ENCODE measurements at places on chromosomes 2 and 18. TPM values are rescaled to one million over a fixed set of nuclear protein-coding genes. Genes with fewer than 3 reads are reported as not detected.

DNA sequence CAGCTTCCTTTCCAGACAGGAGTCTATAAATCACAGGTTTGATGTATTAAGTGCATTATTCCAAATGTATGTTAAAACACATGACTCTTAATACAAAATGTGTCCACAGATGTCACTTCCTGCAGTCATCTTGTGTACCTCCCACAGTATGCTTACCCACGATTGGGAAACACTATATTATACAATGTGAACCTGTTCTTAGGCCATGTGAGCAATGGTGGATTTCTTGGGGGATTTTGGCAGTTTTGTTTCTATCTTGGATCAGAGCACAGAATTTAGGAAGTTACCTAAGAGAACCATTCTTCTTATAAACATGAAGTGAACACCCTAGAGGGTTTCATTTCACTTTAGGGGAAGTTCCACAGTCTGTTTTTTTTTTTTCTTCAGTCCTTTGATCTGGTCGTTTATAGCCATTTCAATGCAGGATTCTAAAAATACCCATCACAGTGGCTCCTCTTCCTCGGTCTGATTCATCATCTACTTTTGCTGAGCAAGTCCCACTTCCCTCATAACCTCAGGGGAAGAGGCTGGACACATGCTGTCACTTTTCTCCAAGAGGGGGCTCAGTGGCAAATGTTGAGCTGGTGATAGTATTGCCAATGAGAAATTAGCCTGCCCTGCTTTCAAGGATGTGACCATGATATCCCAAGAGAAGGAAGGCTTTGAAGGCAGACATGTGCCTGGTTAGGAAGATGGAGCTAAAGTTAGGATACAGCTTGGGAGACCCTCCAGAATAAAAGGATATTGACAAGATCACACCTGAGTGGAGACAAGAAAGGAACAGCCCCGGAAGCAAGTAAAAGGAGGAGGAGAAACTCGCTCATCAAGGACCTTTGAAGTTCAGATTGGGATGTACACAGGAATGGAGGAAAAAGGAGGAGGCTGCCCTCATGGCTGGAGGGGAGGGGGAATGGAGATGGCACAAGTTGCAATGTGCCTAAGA is 22.6 kb downstream of the PLEK start:
- H3K36me3 ChIP-seq: no peaks in the 10 kb centered on the region
- no peak overlapping the region for H3K4me3 ChIP-seq
- H3K27me3 ChIP-seq: peaks cover 38% of the 10 kb centered on the region
- H3K4me1 ChIP-seq: no peaks in the 10 kb centered on the region

WNT6 gene
- not detected for total RNA-seq

DNA sequence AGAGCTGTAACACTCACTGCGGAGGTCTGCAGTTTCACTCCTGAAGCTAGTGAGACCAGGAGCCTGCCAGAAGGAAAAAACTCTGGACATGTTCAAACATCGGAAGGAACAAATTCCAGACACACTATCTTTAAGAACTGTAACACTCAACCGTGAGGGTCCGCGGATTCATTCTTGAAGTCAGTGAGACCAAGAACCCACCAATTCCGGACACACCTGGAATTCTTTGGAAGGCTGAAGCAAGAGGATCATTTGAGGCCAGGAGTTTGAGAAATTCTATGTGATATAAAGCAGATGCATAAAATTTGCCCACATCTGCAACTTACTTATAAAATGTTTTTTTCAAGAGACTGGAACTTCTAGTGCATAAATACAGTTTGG is 43.5 kb upstream of the ITSN2 start:
- H3K36me3 ChIP-seq: no peaks in the 10 kb centered on the region
- DNase-seq: no peak
- no peak overlapping the region for H3K4me3 ChIP-seq
- no peak overlapping the region for H3K27ac ChIP-seq
- H3K4me1 ChIP-seq: peaks cover 22% of the 10 kb centered on the region
- peaks cover 17% of the 10 kb centered on the region for H3K27me3 ChIP-seq

TMEM87B gene
- 36.1 TPM for total RNA-seq

- peaks cover 9% of the 10 kb centered on the region for H3K36me3 ChIP-seq
- no peak overlapping the region for H3K27ac ChIP-seq
- no peaks in the 10 kb centered on the region for H3K4me1 ChIP-seq
- no peak for DNase-seq
- no peak overlapping the region for H3K4me3 ChIP-seq
These were observed 117.1 kb downstream of the PRKRA start for GRCh38 chr2:178333851-178334250.

- H3K36me3 ChIP-seq: no peaks in the 10 kb centered on the region
- H3K27me3 ChIP-seq: no peaks in the 10 kb centered on the region
- no peak for DNase-seq
- no peak overlapping the region for H3K27ac ChIP-seq
These were observed 88.4 kb downstream of the NYAP2 start for GRCh38 chr2:225487878-225488416.
